NCI-H1092 (cell line): ENCODE measurements at places on chromosomes 12 and 14.

DNA sequence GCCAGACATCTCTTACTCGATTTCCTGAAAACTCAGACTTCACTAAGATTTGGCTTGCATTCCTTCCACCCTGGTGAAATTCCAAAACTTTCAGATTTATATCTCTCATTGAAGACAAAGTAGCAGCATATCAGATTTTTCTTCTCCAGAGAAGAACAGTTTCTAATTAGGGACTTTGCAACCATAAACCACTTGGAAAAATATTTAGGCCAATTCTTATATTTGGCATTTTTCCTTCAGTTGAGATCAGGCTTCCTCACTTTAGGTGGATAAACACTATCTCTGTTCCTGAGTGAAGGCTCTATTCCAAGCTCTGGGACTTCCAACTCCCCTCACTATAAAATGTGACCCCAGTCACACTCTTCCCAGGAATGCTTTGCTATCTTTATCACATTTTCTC lies 1434.3 kb upstream of the FLRT2 start:
- no peak for DNase-seq

DNA sequence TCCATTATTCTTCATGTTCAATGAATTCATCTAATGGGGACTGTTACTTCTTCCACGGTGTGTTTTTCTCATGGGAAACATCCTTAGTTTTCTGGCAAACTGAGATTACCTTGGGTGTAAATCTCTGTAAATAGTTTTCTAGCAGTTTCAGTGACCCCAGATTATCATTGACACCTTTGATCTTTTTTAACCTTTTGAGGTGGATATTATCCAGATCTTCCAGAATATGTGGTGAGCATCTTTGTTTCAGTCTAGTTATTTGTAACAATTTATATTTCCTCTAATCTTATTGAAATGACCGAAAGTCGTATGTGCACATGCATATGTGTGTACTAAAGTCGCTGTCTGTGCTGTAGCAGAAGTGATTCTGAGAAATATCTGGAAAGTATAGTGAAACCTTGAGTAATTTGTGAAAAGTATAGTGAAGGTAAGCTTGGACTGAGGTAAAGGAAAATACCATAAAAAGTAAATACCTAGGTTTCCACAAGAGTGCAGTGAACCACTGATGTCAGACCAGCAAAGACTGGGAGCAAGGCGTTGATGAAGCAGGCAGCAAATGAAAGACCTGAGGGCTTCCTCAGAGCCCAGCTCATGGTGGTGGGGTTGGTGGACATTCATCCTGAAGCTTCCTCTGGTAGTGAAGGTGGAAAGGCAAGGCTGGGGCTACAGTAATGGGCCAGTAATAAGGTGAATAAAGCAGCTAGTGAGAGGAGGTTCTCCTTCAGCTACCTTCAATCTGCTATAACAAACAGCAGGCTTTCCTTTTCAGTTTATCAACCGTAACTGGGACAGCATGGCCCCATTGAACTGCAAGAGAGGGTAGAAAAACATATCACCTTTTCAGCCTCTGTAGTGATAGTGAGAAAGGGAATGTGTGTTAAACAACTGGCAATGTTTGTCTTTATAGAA lies 480.2 kb upstream of the FBXO33 start:
- no peak for DNase-seq

DNA sequence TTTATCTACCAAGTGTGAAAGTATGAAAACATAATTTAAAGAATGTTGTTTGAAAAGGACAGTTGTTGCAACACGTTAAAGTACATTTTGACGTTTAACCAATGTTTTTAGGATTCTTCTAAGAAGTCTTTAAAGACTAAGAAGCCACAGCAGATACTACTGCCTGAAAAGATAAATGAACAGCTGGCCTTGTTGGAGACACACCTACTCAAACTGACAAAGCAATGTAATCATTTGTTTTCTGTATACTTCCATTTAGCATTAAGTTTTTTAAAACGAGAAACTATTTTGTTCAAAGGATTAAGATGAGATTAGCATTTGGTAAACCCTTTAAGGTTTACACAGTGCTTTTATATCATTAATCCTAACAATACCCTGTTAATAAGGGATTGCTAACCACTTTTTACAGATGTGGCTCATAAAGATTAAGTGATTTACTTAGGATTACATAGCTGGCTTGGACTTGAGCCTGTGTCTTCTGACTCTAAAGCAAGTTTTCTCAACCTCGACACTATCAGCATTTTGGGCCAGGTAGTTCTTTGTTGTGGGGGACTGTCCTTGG lies 134.4 kb downstream of the CFAP54 start:
- no peak for DNase-seq

GRCh38 chr14:68784226-68784910 lies 8.5 kb downstream of the ZFP36L1 start:
- DNase-seq, result no peak

- no peak for DNase-seq
These were observed 18.0 kb downstream of the GSC start for GRCh38 chr14:94751956-94752355.

GRCh38 chr14:105485739-105486162 lies 935 bp upstream of the CRIP1 start:
- DNase-seq, result no peak

DNA sequence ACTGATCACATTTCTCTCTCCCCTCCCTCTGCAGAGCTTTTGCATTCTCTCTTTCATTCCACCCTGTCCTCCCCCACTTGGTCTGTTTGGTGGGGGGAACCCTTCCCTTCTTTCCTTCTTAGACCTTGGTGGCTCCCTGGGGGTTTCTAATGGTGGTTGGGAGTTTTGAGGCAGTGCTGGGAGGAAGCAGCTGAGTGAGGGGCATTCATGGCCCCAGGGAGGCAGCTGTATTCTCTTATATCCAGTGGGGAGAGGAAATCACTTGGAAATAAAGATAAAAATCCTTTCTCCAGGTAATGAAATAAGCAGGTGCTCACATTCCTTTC lies 13.3 kb downstream of the NGDN start:
- DNase-seq, result no peak

GRCh38 chr12:1972856-1973317 lies 31.4 kb downstream of the DCP1B start:
- no peak for DNase-seq
